ENCODE measurements at places on chromosomes 13 and 19. TPM values are rescaled to one million over a fixed set of nuclear protein-coding genes. Genes with fewer than 3 reads are reported as not detected.

Gene C1QTNF9
- polyA plus RNA-seq: 7.3 TPM

Gene PLPP2
- polyA plus RNA-seq: 0.52 TPM

Gene ZNF610
- 6.0 TPM for polyA plus RNA-seq

Gene GALP
- polyA plus RNA-seq: not detected

Gene CGB5
- polyA plus RNA-seq: 1.6 TPM

Gene ADM5
- polyA plus RNA-seq: 1.1 TPM

All from muscle of back (tissue), 13 donors.